Bronchial epithelial cell (primary cell): ENCODE measurements at places on chromosomes 6 and 20. TPM values are rescaled to one million over a fixed set of nuclear protein-coding genes. Genes with fewer than 3 reads are reported as not detected.

The ARFGEF3 gene
- total RNA-seq = 10.3 and 14.2 TPM in 2 replicates

DNA sequence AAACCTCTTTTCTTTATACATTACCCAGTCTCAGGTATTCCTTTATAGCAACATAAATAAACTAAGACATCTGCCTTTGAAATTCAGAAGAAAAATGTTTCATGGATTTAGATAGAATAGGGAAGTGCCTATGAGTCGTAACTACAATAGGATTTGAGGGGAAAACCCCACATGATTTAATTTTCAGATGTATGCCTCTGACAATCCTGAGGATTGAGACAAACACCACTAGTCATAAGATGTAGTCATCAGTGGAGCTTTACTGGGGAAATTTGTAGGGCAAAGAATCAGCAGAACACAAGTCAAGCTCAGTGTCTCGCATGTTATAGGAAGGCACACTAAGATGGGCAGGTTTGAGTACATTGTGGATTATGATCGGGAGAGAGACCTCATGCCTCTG, 566.4 kb downstream of the BMP2 start:
- DNase-seq = peak; percentile 88

- no peak for DNase-seq
Measured at GRCh38 chr6:143501851-143502250, 9.7 kb downstream of the FUCA2 start.

DNA sequence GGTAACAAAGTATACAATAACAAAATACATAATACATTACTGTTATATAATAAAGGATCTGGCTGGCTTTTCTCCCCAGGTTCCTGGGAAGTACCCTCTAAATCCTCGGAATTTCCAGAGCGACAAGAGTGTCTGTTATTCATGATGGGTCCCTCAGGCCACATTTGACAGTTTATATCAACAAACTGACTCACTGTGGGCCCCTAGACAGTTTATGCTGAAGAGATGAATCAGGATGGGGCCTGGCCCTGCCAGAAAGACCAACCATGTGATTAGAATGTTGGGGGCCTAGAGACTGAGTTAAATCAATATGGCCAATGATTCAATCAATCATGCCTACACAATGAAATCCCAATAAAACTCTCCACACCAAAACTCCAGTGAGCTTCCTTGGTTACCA, 13.5 kb downstream of the USP45 start:
- DNase-seq = no peak

- DNase-seq = no peak
Measured at GRCh38 chr6:17207281-17207680, 73.9 kb upstream of the RBM24 start.

- DNase-seq = no peak
Measured at GRCh38 chr6:79750806-79751205, 119.7 kb downstream of the SH3BGRL2 start.
